HuH-7 (cell line): ENCODE measurements at places on chromosomes 1 and 21.

DNA sequence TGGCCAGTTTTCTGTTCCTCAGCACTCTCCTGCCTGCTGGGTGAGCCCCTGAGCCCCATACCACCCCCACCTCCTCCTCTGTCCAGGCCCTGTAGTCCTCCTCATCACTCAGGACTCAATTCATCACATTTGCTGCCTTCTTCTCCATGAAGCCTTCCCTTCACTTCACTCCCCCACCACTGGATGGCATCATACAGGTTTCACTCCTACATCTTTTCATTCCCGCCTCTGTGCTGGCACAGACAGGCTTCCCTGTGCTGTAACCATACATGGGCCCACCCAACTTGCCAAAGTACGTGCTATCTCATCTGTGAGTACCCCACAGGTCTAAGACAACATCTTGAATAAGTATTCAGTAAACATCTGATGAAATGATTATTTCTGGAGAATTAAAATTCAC is 56.9 kb downstream of the SLC45A1 start:
- DNase-seq = peak; percentile 61

- no peak for DNase-seq
These were observed 46.3 kb downstream of the COL18A1 start for GRCh38 chr21:45451091-45451740.

- DNase-seq = no peak
These were observed 139.2 kb upstream of the CACNA1E start for GRCh38 chr1:181344091-181344490.

DNA sequence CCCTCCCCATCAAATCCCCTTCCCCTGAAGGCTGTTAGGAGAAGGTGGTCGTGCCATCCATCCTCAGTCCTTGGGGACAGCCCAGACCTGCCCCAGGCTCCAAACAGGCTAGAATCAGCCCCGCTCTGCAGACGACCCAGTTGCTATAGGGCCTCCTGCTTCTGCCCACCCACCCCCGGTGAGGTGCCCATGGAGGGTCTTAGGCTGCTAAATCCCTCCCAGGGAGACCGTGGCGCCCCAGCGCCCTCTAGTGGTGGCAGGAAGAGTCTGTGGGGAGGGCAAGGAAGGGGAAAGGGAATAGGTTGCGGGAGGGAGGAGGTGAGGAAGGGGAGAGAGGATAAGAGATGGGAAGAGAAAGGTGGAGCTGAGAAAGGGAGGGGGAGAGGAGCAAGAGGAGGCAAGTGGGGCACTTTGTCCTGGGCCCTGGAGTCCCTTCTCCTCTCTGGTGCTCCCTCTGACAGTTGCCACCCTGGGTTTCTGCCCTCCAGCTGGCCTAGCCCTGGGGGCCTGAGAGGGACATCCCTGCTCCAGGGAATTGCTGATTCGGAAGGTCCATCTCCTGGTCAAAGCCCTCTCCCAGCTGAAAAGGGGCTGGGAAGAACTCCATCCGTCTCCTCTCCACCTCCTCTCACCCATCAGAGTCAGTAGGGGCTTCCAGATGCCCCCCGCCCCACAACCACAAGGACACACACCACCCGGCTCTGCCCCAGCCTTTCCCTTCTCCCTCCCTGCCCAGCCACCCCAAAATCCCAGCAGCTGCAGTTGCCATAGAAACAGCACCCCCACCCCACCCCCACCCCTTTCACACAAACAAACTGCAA is 55.4 kb downstream of the CAMK2N1 start:
- DNase-seq = peak; percentile 63

- DNase-seq = no peak
These were observed 998 bp upstream of the TTC34 start for GRCh38 chr1:2802421-2802961.

- peak; percentile 86 for DNase-seq
These were observed 63.5 kb upstream of the NFASC start for GRCh38 chr1:204806943-204807687.

GRCh38 chr1:58789996-58790660 is 6.3 kb upstream of the JUN start:
- no peak for DNase-seq

DNA sequence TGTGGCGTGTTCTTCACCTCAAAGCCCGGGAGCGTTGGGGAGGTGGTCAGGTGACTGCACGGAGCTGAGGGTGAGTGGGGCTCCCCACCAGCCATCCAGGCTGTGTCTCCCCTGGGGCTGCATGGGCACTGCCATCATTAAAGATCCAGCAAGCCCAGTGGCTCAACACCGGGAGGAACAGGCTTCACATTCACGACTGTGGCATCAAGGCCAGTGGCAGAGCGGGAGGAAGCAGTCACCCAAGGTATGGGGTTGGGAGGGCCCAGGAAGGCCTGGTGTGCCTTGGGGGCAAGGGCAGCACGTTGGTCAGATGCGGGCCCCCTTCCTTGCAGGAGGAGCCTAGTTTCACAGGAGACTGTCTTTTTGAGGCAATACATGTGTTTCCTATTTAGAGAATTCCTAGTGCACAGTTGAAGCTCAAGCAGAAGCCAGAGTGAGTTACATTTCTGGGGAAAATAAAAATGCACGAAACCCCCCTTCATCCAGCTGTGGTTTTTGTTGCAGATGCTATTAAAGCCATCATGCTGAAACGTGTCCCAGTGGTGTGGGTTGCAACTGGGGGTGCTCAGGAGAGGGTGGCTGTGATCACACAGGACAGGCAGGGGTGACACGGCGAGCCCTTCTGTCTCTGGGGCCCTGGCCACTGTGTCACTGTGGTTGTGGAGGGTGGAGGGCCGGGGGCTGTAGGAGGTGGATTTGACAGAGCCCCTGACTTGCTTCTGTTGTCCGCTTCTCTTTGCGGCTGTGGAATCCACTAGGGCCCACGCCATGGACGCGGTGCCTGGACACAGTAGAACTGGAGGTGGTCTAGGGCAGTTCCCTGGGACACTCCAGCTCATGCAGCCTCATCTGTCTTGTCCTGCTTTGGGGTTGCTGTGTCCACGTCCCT is 34.1 kb downstream of the SNAP47 start:
- DNase-seq = no peak

DNA sequence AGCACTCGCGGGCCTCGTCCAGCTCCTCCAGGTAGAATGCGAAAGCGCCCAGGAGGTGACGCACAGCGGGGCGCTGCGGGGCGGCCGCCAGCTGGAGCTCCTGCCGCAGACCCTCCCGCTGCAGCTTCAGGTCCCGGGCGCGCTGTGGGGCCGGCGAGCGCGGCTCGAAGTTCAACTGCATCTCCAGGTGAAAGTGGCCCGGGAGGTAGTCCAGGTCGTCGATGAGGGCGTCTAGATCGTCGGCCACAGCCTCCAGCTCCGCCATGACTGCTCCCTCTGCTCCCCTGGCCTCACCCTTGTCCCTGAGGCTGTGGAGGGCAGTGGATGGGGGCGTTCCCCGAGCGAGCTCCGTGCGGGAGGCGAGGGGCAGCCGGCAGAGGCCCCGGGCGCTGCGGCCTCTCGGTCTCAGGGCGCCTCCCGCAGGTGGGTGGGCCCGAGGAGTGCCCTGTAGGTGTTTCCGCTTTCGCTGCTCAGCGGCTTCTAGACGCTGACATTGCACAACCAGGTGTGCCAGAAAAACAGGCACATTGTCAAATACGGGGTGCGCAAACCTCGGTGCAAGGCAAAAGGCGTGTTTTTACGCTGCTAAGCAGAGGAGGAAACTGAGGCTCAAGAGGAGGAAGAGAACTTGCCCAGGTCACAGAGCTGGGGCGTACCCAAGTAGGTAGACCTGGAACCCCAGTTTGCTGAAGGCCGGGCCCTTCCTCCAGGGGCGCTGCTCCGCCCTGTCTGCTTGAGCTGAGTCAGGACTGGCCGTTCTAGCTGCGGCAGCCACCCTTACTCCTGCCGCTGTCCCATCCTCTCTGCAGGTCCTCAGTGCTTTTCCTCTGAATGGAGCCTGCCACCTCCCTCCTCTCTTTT is at the start of gene TTC22:
TSS of gene TTC22 (minus strand) at position 425 of the 861 bp plus-strand sequence. CDS start at position 265, 160 bp downstream.
- DNase-seq = peak; percentile 76

DNA sequence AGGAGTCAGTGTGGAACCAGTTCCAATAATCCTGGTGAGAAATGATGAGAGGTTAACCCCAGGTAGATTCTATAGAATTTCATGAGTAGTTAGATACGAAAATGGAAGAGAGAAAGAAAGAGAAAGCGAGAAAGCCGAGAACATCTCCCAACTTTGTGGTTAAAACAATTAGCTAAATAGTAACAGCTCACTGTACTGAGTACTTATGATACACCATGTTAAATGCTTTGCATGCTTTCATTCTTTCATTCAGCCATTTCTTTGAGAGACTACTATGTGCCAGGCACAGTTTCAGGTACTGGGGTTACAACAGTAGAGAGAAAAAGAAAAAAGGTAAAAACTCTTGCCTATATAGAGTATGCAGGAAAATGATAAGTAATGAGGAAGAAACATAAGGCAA is 109.7 kb upstream of the SYT6 start:
- DNase-seq = no peak

GRCh38 chr1:172480431-172480830 is 36.6 kb upstream of the PIGC start:
- DNase-seq = no peak

DNA sequence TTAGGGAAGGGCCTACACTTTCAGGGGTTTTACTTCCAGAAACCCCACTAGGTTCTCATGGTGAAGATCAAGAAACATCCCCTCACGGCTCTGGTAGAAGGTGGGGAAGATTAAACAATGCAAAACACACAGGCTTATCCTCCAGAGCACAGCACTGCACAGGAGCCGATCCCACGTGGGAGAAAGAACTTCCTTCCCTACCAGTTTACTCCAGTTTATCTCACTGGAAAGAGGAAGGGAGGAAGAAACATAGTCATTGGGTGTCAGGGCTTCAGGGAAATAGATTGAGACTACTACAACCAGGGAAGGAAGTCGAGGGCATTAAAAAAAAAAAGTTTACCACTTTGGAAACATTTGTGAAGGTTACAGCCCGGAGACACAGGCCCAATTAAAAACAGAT is 164.4 kb downstream of the NTPCR start:
- DNase-seq = no peak

DNA sequence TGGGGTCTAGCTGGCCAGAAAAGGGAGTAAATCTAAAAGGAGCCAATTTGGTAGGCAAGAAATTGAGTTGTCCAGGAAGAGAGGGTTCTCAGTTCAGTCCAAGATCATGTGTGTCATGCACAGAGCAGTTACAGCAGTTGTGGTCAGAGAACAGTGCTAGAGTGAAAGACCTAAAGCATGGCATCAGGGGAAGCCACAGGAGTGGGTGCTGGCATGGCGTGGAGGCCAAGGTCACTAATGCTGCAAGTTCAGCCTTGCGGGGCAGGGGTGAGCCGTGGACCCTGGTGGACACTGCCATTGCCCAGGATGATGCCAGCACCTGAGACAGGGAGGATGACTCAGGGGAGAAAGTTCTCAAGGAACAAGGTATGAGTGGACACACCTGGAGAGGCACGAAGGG is 16.6 kb upstream of the TMEM125 start:
- no peak for DNase-seq

GRCh38 chr1:204615881-204616280 is 69.7 kb downstream of the LRRN2 start:
- DNase-seq = no peak

GRCh38 chr1:30052178-30052577 is 671.2 kb downstream of the MATN1 start:
- DNase-seq = no peak

DNA sequence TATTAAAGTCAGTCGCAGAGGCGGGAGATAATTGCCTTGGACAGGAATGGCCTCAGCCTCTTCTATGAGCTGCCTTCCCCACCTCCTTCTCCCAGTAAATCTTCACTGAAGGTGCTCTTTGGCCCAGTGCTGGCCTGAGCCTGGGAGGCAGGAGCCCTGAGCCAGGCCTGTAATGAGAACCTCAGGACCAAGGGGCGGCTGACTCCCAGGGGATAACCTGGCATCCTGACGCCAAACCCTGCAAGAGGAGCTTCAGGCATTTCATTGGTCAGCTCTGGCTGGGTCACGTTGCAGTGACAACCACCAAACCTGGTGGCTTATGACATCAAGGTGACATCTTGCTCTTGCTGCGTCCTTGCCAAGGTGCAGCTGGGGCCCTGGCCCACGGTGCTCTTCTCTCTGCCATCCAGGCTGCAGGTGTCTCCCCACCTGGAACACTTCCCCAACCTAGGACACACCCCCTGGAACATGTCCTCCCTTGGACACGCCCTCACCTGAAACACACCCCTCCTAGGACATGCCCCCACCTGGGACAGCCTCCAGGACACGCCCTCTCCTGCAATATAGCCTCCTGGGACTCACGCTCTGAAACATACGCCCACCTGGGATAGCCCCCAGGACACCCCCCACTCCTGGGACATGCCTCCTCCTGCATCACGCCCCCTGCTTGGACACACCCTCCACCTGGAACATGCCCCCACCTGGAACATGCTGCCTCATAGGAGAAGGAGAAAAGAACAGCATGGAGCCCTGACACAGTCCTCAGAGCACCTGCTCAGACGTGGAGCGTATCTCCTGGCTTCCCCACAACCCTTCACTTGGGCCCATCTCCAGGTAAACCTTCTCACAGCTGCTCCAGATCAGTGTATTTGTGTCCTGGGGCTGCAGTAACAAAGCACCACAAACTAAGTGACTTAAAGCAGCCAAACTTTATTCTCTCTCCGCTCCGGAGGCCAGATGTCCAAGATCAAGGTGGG is 333.6 kb downstream of the NPHP4 start:
- DNase-seq = no peak

DNA sequence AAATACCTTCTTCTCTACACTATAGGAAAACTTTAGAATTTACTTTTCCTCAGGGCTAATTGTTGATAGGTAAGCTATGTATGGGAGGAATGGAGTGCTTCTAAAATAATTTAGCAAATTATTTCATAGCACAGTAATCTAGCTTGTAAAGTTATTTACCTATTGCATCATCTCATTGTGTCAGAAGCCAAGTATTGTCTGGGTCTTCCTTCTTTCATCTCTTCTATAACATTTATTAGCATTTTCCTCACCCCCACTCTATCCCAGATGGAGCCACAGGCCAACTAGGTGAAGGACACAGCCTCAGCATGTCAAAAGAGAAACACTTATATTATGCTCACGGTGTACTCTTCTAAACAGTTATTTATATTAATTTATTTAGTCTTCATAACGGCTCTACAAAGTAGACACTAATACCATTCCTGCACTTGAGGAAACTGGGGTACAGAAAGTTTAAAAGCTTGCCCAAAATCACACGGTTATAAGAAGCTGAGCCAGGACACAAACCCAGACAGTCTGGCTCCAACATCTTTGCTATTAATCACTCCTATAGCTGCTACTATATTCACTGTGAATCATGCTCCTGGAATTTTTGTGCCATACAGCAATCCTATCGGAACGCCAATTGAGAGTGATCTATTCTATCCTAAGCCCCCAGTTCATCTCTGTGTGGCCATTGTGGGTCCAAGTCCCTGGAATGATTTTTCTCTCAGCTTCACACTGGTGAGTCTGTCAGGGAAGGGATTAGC is 43.1 kb downstream of the OR10J5 start:
- no peak for DNase-seq
